Activated CD4-positive, alpha-beta T cell treated with anti-CD3 and anti-CD28 coated beads for 36 hours (primary cell): ENCODE measurements at places on chromosomes 16 and 17.

GRCh38 chr16:22786284-22786683, 27.7 kb upstream of the HS3ST2 start:
- no peak for DNase-seq

DNA sequence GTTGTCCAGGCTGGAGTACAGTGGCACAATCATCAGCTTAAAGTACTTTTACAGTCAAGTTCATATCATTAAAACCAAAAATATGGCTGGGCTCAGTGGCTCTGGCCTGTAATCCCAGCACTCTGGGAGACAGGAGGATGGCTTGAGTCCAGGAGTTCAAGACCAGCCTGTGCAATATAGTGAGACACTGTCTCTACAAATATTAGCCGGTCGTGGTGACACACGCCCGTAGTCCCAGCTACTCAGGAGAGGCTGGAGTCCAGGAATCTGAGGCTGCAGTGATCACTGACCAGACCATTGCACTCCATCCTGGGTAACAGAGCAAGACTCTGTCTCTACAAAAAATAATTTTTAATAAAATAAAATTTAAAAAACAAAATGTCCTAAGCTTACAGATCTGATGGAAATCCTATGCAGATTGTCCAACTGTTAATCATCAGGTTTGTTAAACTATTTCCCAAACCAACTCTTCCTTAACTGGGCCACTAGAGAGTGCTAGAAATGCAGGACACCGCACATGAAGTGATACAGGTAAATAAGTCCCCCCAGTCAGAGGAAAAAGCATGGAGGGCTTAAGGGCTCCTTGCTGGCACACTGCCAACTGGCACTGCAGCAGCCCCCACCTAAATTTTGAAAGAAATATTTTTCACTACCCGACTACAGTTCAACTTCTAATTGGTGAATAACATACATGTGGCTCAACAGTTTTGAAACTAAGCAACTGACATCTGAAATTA, 2.8 kb downstream of the USP22 start:
- peak; percentile 57 for DNase-seq

GRCh38 chr16:56916571-56917403, 15.2 kb upstream of the HERPUD1 start:
- DNase-seq = peak; percentile 51

GRCh38 chr16:73031155-73031866, 16.6 kb downstream of the ZFHX3 start:
- DNase-seq = no peak

GRCh38 chr17:63675607-63676546, 24.0 kb downstream of the LIMD2 start:
- DNase-seq = no peak

DNA sequence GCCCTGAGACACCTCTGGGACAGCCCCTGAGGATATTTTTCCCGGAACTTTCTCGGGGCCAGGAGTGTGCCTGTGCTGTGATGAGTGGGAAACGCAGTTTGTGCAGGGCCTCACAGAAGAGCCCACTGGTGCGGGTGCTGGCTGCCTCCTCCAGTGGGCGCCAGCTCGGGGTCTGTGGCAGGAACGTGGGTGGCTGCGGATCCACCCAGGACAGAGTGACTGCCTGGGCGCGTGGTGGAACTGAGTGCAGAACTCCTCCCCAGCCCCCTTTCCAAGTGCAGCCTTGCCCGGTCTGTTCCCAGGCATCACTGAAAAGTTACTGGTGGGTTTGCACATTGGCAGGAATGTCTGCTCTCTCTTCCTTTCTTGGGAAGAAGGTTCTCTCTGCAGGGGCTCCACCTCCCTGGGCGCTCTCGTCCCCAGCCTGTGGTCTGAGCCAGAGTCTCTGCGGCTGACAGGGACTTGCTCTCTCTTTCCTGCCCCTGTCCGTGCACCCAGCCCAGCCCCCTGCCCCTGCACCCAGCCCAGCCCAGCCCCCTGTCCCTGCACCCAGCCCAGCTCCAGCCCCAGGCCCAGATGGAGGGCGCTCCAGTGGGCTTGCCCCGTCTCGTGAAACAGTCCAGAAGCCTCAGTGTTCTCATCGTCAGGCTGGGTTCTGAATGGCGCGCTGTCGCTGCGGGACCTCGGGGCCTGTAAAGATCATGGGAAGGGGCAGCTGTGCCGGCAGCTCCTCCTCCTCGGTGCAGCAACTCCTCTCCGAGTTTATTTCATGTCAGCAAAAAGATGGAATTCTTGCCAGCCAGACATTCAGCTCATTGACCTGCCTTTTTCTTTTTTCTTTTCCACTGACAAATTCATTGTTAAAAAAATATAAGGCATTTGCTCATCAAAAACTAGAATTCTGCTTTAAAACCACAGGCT, 117.5 kb downstream of the BANP start:
- DNase-seq = no peak

DNA sequence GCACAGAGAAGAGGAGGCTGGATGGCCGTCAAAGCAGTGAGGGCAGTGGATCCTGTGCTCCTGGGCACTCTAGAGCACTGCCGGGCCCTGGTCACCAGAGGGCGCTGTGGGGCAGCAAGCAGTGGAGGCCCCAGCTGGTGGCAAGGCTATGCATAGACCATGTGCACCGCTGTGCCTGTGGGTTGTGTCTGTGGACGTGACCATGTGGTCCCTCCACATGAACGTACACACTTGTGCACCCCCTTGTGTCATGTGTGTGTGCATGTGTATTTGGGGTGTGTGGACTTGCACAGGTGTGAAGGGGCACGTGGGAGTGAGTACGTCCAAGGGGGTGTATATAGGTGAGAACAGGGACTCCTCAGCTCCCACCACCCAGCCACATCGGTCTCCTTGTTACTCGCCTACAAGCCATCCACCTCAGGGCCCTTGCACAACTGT, 4.4 kb upstream of the MAP2K3 start:
- DNase-seq = peak; percentile 96

DNA sequence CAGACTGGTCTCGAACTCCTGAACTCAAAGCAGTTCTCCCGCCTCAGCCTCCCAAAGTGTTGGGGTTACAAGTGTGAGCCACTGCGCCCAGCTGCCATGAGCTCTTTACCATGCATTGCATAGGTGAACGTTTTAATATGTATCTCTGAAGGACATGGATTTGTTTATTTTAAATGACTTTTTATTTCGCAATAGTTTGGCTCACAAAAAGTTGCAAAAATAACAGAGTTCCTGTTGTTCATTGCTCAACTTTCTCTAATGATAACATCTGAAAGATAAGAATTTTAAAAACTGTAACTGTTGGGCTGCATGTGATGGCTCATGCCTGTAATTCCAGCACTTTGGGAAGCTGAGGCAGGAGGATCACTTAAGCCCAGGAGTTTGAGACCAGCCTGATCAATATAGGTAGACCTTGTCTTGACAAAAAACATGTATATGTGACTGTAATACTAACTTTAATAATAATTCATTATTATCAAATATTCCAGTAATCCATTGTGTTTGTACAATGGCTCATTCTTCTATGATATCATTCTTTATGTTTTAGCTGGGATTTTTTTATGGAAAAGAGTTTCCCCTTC, 80.1 kb downstream of the ABCC1 start:
- DNase-seq = no peak

DNA sequence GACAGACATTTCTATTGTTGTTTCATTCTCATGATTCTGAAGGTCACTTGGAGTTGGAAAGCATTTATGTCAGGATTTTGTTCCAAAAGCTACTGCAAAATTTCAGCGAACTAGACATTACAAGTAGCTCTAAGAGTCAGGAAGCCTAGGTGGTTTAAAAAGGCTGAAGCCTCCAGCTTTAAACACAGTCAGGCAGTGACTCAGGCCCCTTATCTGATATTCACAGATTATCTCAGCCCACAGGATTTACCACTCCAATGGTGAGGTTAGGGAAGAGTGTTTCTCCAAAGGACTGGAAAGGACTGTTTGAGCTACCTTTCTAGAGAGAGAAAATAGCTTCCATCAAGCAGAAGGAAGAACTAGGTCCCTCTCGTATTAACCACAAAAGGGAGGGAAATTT, 624.4 kb upstream of the C16orf82 start:
- no peak for DNase-seq

- no peak for DNase-seq
Observed at GRCh38 chr17:41393294-41393693, 4.1 kb downstream of the KRT31 start.

GRCh38 chr17:40735016-40735415, 20.1 kb downstream of the KRT25 start:
- DNase-seq = no peak

DNA sequence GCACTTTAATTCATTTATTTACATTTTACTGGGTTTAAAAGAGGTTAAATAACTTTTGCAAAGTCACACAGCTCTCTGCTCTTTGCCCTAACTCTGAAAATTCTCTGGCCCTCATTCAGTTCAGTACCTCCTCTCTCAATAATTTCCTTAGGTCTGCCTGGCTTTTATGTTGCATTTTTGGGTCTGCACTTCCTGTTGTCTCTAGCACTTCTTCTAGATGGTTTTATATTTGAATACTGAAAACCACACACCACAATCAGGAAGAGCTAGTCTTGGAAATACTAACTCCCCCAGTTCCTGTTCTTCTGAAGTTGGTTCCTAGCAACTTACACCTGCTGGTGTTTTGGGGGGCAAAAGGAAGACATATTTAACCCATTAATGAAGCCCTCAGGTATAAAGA, 577.9 kb downstream of the HS3ST4 start:
- no peak for DNase-seq

- no peak for DNase-seq
Observed at GRCh38 chr17:55931446-55931845, 180.6 kb downstream of the PCTP start.

- peak; percentile 72 for DNase-seq
Observed at GRCh38 chr17:45229681-45230409, 8.2 kb downstream of the FMNL1 start.

DNA sequence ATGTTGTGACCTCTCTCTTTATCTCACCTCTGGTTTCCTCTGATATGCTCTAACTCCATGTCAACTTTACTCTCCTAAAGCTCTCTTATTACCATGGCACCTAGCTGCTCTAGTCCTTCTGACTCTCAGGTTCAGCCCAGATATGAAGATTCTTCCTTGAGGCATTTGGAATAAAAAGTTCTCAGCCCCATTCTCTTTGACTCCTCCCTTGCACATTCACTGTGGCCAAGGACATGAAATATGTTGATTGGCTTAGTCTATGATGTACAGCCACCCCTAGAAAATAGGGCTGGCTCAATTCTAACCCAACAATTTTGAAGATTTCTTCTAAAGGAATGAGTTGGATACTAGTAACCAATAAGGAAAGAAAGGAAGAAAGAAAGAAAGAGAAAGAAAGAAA, 20.8 kb upstream of the GAS7 start:
- no peak for DNase-seq

DNA sequence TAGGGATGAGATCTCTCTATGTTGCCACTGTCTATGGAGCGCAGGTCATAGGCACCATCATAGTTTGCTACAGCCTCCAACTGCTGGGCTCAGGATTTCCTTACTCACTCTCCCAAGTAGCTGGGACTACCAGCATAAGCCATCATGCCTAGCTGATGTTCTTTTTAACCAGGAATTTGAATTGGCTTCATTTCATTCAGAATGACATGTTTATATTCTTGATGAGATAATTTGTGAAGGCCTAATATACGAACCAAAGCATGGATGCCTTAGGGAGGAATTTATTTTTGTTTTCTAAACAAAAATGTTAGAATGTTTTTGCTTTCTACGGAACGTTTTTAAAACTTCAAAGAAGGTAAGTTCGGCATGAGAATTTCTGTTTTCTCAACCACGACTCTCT, 71.6 kb downstream of the HS3ST3B1 start:
- no peak for DNase-seq

GRCh38 chr17:43169561-43170139, 1.4 kb upstream of the NBR1 start:
- DNase-seq = peak; percentile 49
